ENCODE measurements at places on chromosomes 2 and 18.

GRCh38 chr2:104043864-104044263, 810.1 kb upstream of the POU3F3 start:
- DNase-seq = no peak

- no peak for DNase-seq
These were observed 103.2 kb downstream of the LRATD1 start for GRCh38 chr2:14735696-14736095.

DNA sequence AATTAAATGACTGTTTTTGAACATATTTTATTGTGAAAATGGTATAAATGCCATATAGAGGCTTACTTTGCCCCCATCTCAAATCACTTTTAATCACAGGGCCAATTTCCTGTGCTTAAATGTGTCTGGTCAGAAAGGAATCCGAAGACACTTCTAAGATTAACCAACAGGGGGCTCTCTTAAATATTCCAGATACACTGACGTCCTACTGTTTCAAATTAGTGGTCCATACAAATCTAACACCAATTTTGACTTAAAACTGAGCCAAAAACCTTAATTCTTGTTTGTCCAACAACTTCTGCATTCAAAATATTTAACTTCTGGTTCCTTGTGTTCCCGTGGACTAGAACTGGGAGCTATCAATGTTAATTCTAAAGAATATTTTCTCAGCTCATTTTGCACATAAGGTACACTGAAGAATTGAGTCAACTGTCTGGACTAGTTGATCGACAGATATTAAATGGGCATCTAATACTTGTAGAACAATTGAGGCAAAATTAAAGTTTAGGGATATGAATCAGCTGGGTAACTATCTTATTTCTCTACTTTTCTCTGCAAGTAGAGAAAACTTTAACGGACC, 557.5 kb downstream of the ARHGAP15 start:
- peak; percentile 35 for DNase-seq

DNA sequence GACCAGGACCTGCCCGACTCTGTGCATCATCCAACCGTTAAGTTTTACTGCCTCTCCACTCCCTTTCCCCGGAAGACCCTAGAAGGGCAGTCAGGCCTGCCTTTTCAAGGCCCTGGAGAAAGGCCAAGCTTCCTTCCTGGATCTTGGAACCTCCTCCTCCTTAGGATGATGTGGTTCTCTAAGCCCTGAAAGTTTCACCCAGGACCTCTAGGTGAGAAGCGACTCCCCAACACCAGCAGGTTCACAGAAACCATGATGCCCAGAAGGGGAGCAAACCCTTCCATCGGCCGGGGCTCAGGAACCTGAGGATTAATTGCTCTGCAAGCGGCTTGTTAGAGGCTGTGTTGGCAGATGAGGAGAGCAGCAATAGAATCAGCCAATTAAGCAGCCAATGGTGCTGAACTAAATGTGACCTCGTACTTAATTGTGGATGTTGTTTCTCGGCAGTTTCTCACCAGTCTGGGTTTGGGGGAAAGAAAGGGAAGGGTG, 94.2 kb upstream of the FZD7 start:
- DNase-seq = no peak

DNA sequence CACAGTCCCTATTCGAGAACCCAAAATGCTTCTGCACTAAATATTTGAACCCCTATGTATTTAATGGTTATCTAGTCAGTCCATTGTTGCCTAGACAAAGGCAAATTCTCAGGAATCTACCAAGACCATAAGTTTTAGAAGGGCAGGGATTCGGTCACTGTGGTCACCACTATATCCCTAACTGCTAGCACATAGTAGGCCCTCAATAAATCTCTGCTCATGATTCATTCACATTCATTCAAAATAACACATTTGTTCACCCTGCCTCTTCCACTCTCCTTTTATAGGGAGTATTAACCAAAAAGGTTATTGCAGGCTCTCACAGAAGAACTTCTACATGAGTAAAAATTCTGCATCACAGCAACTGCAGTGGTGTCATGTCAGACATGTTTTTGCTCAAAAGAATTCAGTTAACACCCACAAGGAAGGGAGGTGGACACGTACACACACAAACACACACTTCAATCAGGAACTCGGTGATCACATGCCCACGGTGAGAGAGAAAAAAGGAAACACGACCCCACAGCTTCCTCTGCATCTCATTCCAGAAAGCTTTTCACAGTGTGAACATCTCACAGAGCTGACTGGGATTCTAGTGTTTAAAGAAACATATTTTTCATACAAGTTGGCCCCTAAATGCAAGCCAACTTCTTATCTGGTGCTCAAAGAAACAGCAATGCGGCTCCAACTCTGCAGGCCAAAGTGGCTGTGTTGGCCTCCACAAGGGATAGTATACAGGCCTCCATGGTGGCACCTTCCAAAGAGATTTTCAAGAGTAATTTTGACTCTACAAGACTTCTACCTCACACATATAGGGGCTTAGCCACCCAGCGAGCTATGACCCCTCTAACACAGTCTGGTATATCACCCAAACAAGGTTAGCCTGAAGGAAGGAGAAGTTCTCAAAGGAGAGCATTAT, 98.0 kb downstream of the ANKRD44 start:
- DNase-seq = peak; percentile 51

DNA sequence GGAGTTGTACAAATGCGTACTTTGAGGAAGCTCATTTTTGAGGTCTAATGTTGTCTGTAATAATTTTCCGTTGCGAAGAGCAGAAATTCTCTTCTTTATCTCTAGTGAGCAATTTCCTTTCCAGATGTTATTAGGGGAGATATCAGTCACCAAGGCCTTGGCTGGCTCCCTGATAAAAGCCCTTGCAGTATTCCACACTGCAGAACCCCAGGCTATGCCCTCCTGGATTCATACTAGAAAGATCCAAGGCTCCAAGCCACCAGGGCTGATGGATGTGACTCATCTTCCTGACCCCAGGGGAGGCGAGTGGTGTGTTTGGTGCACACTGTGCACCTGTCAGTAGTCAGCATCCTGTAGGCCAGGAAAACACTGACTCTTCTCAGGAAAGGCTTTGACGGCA, 34.7 kb downstream of the INO80C start:
- DNase-seq = no peak

DNA sequence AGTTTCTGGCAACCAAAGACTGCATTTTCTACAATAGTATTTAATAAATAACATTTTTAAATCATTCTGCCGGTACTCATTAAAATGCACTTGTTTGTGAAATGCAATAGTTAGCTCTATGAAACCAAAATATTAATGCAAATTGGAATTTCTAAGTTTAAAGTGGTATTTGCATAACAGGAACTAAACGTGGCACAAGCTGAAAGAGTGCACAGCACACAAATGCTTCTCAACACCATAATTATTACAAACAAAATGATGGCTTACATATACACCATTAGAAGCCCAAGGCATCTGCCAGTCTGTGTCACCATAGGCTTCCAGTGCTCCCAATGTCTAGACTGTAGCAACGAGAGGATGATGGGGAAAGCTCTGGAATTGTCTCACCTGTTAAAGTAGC, 280.5 kb downstream of the TCF4 start:
- no peak for DNase-seq

- peak; percentile 41 for DNase-seq
These were observed 26.6 kb downstream of the BIN1 start for GRCh38 chr2:127080226-127080937.

- no peak for DNase-seq
These were observed 187.8 kb upstream of the HNRNPA3 start for GRCh38 chr2:177024765-177025164.

- no peak for DNase-seq
These were observed 408.8 kb upstream of the UBE2E3 start for GRCh38 chr2:180571559-180571958.

GRCh38 chr2:240934701-240935102, 28.6 kb downstream of the CROCC2 start:
- no peak for DNase-seq

- DNase-seq = peak; percentile 75
These were observed 765 bp upstream of the ID2 start for GRCh38 chr2:8680822-8681760.

DNA sequence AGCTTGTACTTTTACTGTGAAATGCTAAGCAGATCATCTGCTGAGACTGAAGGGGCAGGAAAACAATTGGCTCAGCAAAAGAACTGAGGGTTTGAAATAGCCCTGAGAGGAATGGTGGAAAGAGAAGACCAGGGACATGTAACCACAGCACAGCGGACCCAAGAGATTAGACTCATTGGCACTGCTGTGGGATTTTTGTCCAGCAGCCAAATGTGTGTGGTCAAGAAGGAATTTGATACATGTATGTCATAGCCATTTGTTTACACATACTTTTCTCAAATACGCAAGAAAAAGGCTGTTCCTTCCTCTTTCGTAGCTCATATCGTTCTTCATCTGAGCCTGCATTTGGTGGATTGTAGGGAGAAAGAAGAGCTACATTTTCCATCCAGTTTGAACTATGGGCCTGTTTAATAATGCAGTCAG, 73.8 kb downstream of the TRABD2A start:
- no peak for DNase-seq

DNA sequence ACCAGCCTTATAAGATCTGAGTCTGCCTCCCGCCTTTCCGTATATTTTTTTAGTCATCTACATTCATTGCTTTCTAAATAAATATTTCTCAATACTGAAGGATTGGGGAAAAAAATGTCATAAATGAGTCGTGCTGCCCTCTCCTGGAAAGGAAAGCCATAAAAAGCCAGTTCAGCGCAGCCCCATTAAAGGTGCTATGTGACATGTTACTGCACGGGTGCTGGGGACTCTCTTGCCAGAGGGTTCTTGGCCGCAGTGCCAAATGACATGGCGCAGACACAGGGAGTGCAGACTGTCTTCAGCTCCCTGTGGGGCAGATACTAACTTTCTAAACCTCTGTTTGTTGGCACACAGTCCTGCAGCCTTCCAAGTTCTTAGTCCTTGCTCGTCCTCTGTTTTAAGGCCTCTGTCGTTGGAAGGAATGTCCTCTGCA, 53.7 kb upstream of the MAP3K20 start:
- no peak for DNase-seq

- no peak for DNase-seq
These were observed 47.3 kb upstream of the TACR1 start for GRCh38 chr2:75246441-75247167.

DNA sequence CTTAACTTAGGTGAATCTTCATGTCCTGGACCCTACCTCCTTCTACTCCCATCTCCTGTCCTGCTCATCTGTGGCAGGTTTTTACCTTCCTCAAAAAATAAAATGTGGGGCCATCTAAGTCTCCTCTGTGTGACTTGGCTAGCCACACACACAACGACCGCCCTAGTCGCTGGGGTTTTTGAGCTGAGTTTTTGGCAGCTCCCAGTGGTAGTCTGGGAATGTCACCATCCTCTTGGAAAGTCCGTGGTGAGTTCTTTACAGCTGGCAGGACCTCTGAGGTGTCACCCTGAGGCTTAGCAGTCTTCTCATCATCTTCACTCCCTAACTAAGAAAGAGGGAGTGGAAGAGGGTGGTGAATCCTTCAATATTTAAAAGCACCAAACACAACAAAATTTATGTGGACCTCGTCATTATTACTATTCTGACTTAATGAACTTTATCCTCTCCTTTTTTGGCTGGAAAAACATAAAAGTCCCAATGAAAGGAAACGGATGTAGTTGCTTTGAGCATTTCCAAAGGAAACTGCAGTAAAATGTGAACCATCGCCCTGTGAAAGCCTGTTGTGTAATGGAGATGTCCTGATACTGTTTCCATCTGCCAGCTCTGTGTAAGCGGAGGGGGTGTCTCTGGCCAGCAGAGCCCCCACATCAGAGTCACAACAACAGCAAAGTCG, 78.6 kb downstream of the VAPA start:
- DNase-seq = no peak

DNA sequence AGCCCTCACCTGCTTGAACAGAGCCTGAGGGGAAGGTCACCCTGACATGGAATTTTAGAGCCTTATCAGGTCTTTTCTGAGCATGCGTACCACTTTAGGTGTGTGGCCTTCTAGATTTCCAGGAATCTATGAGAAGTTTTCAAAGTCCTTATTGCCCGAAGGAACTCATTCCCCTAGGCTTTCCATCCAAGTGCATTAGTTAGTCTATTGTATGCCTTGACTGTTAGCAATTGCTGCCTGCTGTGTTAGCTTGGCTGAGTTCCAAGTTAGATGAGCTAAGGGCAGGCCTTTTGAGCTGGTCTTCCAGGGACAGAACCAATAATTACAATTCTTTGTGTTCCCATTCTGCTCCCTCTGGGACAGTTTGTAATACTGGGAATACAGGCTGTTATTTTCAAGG, 30.8 kb upstream of the PUM2 start:
- DNase-seq = no peak

GRCh38 chr18:62717169-62717924, 2.0 kb downstream of the PHLPP1 start:
- peak; percentile 25 for DNase-seq

DNA sequence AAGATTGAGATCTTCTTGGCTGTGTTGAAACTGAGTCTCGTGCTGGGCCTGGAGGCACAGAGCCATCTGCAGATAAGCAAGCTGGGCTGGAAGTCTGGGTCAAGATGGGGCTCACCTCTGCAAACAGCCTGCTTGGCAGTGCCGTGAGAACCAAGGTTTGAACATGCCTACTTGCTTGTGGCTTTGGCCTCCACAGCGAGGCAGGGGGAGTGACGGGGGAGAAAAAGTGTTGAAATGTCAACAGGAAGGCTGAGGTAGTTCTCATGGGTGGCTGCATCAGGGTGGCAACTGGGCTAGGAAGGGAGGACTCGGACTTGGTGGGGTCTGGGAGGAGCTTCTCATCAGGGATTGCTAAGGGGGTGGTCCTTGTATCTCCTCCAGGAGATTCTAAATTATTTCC, 99.7 kb downstream of the THNSL2 start:
- peak; percentile 31 for DNase-seq

DNA sequence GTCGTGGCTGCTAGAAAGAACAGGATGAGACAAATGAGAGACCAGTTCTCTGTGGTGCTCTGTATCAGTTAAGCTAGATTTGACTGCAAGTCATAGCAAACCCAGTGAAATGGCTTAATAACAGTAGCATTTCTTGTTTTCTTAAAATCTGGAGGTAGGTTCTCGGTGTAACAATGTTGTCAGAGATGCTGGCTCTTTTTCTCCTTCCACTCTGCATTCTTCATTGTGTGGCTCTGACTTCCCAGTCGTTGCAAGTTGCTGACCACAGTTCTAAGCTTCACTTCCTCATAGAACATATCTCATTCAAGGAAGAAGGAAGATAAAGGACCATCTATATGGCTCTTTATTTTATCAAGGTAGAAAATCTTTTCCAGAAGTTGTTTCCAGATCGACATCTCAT, 7.9 kb upstream of the CKAP2L start:
- DNase-seq = no peak

DNA sequence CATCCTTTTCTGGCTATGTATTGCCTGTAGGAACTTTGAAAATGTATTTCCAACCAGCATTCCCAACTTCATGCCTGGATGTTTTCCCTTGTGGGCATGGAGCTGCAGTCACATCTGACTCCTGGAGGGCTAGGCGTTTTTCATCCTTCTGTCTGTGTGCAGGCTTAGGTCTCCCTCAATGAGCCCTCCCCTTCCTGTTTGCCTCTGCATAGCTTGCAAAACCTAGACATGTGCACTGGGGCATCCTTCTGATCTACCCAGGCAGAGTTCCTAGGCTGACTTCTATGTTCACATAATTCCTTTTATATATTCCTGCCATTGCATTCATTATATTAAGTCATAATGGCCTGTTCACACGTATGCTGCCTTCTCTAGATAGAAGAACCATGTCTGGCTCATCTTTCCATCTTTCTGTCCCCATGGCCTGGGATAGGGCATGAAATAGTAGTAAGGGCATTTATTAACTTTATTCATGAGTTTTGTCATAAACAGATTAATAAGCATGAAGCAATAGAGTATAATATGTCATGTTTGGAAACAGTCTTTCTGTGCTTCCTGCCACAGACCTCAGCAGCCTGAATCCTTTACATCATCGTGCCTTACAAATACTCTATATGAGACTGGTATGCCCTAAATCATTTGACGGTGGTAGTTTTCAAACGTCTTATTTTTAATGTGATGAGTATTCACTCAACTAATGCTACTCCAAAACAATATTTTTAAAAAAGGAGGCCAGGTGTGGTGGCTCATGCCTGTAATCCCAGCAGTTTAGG, 195.6 kb downstream of the TGIF1 start:
- no peak for DNase-seq

Measured in CD4-positive, alpha-beta T cell treated with Interleukin-4 for 1 hour (primary cell).